Astrocyte (in vitro differentiated cells and primary cell): ENCODE measurements at places on chromosomes 2 and 18. TPM values are rescaled to one million over a fixed set of nuclear protein-coding genes. Genes with fewer than 3 reads are reported as not detected.

Gene DLX2
- 2.1 and 2.2 TPM in 2 replicates for total RNA-seq

GRCh38 chr2:15023221-15023620, 390.7 kb downstream of the LRATD1 start:
- peak; percentile 33 for DNase-seq

- no peak for DNase-seq
Observed at GRCh38 chr18:29250843-29251242, 1073.9 kb upstream of the CDH2 start.

Gene PSMA8
- total RNA-seq, result not detected in 2 replicates

Gene FEV
- not detected in 2 replicates for total RNA-seq

GRCh38 chr2:165864296-165864695, 70.2 kb upstream of the GALNT3 start:
- no peak for DNase-seq

GRCh38 chr18:48898521-48898920, 52.2 kb downstream of the SMAD7 start:
- no peak for DNase-seq

DNA sequence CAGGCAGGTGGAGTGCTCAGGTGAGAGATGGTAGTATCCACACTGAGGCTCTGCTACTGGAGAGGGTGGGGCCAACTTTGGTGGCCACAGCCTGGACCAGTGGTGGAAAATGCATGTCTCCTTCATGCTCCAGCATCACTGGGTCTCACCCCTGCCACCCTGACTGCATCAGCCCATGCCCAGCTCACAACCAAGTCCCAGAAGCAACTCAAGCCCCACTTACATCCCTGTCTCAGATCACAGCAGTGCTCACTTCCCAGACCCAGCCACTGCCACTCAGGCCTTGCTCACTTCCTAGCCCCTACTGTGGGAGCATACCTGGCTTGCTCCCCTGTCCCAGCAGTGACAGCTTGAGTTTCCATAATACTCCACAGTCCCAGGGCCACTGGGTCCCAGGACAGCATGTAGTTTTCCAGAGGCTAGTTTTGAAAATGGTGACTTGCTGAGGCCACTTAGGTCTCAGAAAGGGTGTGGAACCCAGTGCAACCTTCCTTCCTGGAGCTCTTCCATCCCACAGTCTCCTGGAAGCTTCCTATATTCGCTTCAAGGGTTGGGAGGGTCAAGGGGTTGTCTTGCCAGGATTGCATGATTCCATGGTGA, 58.8 kb downstream of the GPC1 start:
- no peak for DNase-seq

- DNase-seq, result no peak
Observed at GRCh38 chr2:111091811-111092211, 28.9 kb upstream of the BCL2L11 start.

- peak; percentile 71 for DNase-seq
Observed at GRCh38 chr2:101440127-101440738, 34.7 kb downstream of the RFX8 start.

- peak; percentile 92 for DNase-seq
Observed at GRCh38 chr2:84487298-84487996, 28.4 kb upstream of the SUCLG1 start.

- no peak for DNase-seq
Observed at GRCh38 chr2:13584020-13584419, 867.3 kb downstream of the TRIB2 start.

- peak; percentile 25 for DNase-seq
Observed at GRCh38 chr2:208101716-208102631, 22.4 kb downstream of the CRYGD start.

Gene RAPH1
- total RNA-seq, result 43.4 and 50.4 TPM in 2 replicates

DNA sequence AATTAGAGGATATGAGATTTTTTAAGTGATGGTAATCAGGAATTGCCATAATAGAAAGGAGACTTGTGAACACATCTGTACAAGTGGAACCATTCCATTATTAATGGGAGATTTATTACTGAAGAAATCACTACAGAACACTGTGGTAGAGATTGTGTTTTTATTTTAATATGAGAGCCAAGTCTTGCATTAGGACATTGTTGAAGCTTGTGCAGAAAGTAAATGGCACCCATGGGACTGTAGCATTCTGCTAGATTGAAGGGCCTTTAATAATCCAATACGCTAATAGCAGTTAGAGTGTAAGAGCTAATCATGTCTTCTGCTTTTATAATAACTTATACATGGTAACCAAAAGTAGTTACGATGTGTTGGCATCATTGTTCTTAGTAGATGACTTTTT, 83.6 kb downstream of the VRK2 start:
- DNase-seq, result no peak

- DNase-seq, result no peak
Observed at GRCh38 chr2:122150524-122151280, 395.3 kb downstream of the TSN start.

DNA sequence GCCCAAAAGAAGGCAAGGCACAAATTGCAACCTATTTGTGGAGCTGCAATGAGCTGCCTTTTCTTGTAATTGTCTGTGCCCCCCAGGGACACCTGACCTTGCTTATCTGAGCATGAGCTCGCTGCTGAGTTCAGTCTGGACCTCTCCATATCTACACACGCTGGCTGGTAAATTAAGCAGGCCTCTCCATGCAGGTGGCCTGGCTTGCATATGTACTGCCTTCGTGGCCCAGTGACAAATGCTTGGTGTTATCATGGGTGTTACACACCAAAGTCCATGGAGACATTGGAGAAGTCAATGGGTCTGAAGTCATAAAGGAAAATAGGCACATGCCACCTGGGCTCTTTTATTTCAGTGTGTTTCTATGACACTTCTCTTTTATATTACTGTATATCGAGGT, 121.2 kb downstream of the IRS1 start:
- DNase-seq, result no peak

Gene SRSF7
- total RNA-seq, result 104 and 120 TPM in 2 replicates

GRCh38 chr2:217713395-217714286, 289.2 kb downstream of the TNS1 start:
- DNase-seq, result peak; percentile 40

- DNase-seq, result no peak
Observed at GRCh38 chr2:128444816-128445522, 126.3 kb upstream of the HS6ST1 start.

DNA sequence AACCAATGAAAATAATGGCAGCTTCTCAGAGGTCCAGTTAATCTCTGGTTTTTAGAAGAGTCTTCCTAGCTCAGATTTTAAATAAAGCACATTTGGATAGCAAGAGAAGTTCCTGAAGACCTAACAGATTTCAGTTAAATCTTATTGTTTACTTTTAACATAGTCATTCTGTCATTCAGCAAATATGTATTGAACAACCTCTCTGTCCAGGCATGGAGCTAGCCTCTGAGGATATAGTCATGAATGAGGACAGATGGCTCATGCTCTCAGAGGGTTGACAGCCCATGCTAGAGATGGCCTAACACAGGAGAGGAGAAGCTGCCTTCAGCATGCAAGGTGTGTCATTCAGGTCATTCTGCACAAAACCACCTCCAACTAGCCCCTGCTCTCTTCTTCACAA, 6.2 kb downstream of the CCBE1 start:
- peak; percentile 72 for DNase-seq

Gene PDE6D
- total RNA-seq, result 18.9 and 19.0 TPM in 2 replicates

GRCh38 chr2:165637396-165637795, 156.7 kb downstream of the GALNT3 start:
- DNase-seq, result peak; percentile 4

GRCh38 chr18:12645751-12646203, 12.1 kb downstream of the SPIRE1 start:
- no peak for DNase-seq

DNA sequence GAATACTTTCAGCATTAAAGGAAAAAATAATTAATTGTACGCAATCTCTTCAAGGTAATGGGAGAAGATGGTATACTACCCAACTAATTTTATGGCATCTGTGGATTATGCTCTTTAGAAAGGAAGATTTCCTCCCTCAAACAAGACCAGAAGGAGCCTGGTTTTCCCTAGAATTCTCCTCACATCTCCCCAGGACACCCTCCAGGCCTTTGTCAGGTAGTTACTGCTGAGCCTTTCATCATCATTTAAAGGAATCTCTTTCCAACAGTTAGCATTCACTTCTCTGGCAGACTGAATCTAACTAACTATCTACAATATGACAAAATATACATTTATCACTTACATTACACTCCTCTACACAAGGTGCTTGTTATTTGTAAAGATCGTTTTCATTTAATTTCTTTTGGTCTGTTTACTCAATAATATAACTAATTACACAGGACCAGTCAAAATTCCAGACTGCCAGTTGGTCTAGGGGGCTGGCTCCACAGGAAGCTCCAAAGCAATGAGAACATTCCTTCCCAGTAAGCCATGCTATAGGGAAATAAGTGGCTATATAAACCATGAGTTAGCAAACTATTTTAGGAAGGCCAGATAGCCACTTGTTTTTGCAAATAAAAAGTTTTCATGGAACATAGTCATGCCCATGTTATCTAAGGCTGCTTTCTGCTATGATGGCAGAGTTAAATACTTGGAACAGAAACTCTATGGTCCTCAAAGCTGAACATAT, 19.1 kb downstream of the ZNF24 start:
- no peak for DNase-seq

- no peak for DNase-seq
Observed at GRCh38 chr2:38093527-38094165, 17.7 kb upstream of the CYP1B1 start.

DNA sequence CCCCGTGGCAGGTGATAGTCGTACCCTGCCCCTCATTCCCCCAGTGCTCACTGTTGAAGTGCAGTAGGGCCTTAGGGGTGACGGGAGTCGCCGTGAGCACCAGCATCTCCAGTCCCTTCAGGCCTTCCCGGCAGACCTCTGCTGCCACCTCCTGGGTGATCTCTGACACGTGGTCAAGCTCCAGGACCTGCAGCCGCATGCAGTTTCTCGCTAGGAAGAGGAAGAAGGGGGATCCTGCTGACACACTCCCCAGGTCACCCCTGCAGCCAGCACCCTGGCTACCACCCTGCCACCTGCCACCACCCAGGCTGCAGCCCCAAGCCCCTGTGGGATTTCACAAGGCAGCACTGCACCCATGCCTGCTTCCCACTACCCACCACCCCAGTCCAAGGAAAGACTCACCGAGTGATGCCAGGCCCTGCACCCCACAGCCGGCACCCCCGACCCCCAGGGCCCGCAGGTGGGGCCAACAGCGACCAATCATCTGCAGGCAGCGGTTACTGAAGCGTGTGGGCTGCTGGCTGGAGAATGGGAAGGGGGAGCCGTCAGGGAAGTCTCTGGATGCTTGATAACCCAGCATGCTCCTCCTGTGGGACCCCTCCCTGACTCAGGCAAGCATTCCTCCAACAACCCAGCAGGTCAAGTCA, 23.8 kb downstream of the FBXO41 start:
- peak; percentile 13 for DNase-seq

DNA sequence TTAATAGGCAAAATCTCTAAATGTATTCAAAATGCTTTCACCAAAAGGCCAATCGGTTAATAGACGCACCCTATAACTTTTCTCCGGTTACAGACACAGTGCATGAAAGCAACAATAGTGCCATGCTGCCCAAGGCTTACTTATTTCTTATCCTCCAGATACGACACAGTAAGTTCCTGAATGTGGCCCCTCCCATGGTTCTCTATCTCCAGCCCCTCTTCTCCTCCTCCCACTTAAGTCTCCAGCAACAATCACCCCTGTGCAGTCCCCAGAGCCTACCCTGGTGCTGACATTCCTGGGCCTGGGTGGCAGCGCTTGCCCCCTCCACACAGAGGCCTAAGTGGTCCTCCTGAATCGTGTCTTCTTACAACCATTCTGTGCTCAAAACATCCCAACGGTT, 3.6 kb downstream of the KIDINS220 start:
- DNase-seq, result no peak

DNA sequence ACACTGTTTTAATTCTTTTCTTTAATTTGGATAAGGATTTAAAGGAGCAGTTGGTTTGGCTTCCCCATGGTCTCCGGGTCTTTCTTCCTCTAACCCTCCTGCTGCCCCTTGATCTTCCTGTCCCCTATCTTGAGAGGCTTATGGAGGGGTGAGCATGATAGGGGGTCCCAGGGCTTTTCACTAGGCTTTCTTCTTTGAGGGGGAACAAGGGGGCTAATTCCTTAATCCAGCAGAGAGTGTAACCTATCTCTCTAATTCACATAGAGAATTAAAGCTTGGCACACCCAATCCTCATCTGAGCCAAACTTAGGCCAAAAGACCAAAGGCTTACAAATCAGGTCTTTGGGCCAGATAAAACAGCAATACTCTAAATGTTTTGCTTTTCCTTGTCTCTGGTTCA, 21.5 kb upstream of the C2orf66 start:
- no peak for DNase-seq

Gene COLEC12
- 11.6 and 13.2 TPM in 2 replicates for total RNA-seq

DNA sequence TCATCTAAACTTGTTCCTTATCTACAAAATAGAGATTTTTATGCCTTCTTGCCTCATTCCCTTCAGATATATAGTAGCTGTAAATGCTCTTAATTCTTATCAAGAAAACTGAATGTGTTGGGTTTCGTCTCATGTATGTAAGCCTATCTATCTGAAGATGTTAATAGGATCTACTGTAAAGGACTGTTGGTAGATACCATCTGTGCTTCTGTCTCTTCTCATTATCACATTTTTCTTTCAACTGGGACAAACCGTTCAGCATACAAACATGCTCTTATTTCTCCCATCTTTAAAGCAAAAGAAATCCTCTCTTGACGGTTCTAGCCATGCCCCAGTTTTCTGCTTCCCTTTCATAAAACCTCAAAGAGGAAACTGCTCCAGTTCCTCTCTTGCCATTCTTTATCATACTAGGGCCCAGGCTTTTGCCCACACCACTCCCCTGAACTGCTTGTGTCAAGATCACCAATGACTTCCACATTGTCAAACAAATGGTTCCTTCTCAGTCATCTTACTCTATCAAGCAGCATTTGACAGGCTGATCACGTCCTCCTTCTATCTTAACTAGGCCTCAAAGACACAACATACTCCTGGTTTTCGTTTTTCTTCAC, 88.7 kb downstream of the ARHGEF33 start:
- no peak for DNase-seq

- DNase-seq, result no peak
Observed at GRCh38 chr18:2686349-2686968, 30.9 kb downstream of the SMCHD1 start.

- DNase-seq, result no peak
Observed at GRCh38 chr2:109261906-109262631, 133.1 kb downstream of the SH3RF3 start.

DNA sequence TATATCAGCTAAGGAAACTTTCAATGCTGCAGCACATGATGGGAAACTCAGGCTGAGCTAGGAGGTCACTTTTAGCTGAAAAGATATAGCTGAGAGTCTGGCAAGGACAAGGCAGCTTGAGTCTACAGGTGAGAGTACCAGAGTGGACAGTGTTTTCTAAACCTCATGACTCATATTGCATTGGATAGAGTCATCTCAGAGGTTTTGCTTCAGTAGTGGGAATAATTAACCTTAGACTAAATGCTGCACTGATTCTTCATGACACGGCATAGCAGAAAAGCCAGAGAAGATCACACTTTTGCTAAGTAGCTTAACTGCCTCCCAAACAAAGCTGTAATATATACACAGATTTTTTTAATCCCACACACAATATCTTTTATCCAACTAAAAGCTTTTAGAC, 865.0 kb upstream of the CDH2 start:
- no peak for DNase-seq

GRCh38 chr2:168633200-168633599, 169.2 kb upstream of the NOSTRIN start:
- no peak for DNase-seq
